Fibroblast of gingiva (primary cell): ENCODE measurements at places on chromosomes 11 and 22.
A peak's percentile ranks its signal among the peaks of the same experiment; 100 is the strongest.

GRCh38 chr22:26646158-26646557 lies 11.2 kb upstream of the MIAT start:
- no peak for DNase-seq

DNA sequence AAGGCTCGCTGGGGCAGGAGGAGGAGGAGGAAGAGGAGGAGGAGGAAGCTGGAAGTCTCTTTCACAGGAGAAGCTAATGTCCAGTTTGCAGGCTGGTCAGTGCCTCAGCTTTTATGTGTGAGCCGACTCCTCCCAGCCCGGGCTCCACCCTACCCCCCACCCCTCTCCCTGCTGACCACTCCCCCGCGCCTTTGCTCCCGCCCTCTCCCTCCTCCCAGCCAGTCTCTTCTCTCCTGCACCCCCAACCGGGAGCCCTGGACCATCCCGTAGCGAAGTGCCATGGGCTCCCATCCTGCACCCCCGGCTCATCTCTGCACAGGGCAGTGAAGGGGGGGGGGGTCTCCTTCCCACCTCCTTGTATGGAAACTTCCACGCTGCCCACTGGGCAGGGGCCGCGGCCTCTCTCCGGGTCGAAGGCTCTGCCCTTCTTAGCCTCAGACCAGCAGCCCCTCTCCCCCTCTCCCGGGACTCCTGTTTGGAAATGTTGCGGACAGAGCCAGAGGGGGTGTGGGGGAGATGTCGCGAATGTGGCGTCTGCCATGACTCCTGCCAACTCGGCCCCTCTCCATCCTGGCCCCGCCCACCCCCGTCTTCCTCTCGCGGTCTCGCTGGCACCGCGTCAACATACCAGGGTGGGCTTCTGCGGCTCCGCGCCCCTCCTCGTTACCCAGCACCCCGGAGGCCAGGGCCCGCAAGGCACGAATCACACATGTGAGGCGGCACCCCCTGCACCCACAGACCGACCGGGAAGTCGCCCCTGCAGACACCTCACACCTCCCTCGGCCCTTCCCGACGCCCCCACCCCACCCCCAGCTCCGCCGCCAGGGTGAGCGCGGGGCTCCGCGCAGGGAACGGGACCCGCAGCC lies 1.8 kb downstream of the IGF2 start:
- peak; percentile 76 for DNase-seq

DNA sequence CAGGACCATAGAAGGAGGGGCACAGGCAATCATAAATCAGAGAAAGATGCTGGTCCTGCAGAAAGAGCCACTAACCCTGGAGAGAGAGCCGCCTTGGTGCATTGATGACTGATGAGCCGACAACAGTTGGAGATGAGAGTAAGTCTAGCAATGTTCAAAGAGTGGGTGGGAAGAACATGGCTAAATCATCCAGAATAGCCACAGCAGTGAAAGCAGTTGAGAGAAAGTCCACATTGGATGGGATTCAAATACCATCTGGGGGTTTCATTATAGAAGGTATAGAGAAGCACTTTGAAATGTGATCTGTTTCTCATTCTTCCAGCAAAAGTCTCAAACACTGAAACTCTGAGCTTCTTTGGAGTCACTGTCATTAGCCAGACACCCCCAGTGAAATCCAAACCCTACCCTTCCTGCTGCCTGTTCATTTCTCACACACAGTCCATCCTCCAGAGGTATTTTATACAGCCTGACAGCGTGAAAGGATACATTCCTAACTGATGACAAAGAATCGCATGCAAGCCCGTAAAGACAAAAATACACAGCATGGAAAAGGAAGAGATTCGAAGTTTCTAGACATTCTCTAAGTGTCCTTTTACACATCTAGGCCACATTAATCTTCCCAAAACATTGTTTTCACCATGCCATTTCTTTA lies 303.1 kb upstream of the MPPED2 start:
- no peak for DNase-seq

DNA sequence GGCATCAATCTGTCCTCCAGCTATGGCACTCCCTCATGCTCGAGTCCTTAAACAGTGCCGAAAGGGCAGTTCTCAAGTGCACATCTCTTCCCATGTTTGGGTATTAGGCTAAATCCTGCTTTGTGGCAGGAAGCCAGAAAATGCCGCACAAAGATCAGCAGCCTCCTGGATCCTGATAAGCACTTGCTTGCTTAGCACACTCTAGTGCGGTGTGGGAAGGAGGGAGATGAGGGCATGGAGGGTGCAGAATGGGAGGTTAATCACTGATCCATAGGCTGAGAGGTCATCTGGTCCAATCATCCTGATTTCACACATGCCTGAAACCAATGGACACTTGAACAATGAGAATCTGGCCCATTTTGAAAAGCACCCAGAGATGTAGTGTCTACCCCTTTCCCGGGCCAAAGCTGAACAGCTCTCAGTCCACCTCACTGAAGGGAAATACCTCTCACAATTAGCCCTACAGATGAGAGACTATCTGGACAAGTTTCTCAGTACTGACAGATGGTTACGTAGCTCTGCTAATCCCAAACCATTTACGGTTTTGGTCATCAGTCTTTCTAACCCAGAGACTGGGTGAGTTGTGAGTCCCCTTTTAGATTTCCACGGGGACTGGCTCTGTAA lies 29.8 kb upstream of the CHRM4 start:
- DNase-seq = no peak

GRCh38 chr22:48155446-48155845 lies 1393.0 kb downstream of the TBC1D22A start:
- no peak for DNase-seq

GRCh38 chr11:68974421-68975194 lies 6.2 kb downstream of the MRGPRD start:
- DNase-seq = no peak

DNA sequence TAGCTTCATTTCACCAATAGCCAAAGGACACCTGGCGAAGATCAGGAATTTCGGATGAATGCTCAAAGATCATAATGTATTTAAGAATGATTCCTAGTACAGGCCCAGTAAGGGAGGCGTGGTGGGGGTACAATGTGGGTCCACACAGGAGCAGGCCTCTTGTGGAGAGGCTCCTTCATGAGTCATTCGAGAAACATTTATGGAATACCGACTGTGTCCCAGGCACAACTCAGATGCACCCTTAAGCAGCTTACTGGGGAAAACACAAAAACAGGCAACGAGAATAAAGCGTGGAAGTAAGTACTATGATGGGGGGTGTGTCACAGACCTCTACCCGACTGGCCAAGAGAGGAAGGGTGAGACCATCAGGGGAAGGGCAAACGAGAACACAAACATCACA lies 44.5 kb downstream of the SMCO4 start:
- no peak for DNase-seq

GRCh38 chr11:121134741-121135312 lies 33.8 kb downstream of the TECTA start:
- DNase-seq = no peak

- no peak for DNase-seq
Observed at GRCh38 chr11:66904561-66904960, 47.7 kb downstream of the LRFN4 start.

- DNase-seq = no peak
Observed at GRCh38 chr11:115117956-115118493, 386.2 kb downstream of the CADM1 start.

DNA sequence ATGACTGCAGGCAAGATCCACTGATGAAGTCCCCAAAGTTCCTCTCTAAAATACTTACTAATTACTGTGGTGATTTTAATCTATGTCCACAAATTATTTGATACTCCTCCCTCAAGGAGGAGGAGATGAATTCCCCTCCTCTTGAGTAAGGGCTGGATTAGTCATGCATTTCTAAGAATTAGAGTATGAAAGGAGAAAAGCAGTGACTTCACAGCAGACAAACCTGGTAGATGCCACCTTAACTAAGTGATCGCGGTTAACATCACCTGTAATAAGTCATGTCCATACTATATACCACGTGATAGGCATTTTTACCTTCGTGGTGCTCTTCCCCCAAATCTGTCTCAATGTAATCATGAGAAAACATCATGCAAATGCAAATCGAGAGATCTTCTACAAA lies 52.0 kb upstream of the TSPAN18 start:
- DNase-seq = no peak

- DNase-seq = peak; percentile 52
Observed at GRCh38 chr11:58513747-58514367, 6.0 kb upstream of the OR5B21 start.

DNA sequence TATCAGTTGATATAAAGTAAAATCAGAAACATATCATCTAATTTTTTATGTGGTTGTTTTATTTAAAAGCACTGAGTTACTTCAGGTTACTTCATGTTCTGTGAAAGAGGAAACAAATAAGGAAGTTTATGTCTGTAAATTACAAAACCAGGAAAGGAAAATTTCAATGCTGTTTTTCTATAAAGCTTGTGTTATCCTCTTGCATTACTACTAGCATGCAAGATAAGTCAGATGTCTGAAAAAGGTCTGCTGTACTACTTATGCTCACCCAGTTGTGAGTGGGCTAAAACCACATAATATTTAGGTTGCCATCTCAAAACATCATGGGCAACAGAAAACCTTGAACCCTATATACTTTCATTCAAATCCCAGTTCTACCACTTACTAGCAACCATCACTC lies 121.5 kb downstream of the ATG16L2 start:
- DNase-seq = no peak

- DNase-seq = no peak
Observed at GRCh38 chr11:3157381-3158130, 7.6 kb downstream of the OSBPL5 start.

DNA sequence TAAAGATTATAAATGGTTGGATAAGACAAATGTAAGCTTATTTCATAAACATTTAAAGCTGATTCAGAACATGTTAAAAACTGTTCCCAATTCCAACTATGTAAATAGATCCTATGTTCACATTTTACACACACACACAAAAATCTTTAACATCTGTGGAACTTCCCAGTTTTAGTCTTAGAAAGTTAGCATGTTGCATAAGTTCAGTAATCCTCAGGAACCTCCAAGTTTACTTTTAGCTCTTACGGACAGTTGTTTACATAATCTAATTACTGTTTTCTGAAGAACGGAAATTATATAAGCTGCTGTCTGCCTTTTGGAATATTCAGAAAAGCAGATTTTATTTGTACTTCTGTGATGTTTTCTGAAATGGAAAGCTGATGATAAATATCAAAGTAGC lies 53.3 kb downstream of the PANX1 start:
- DNase-seq = no peak

DNA sequence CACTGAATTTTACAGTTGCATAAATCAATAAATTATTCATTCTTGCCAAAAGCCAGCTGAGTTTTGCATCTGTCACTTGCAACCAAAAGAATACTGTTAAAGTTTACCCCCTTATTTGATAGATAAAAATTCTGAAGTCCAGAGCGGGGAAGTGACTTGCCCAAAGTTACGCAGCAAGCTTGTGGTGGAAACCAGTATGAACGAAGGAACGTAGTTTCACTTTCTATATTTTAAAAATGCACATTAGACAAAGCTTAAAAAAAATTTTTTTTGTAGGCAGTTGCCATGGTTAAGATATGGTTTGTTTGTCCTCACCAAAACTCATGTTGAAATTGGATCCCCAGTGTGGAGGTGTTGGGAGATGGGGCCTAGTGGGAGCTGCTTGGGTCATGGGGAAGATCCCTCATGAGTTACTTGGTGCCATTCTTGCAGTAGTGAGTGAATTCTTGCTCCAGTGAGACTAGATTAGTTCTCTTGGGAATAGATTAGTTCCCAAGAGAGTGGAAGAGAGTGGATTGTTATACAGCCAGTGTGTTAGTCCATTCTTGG lies 46.3 kb upstream of the SEZ6L start:
- no peak for DNase-seq

DNA sequence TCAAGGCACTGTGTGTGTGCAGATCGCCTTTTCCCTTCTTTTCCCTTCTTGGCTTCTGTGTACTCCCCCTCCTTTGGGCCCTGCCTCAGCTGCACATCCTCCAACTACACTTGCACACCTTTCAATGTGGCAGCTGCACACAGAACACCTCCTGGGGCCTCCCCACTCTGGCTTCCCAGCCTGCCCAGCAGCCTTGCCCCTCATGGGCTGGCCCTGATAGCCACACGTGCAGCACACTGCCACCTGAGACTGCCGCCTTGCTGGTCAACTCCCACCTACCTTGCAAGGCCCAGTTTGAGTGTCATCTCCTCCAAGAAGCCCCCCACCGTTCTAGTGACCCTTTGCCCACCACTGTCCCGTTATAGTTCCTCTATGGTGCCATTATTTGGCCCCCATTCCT lies 77.3 kb upstream of the ARFGAP3 start:
- no peak for DNase-seq

- DNase-seq = peak; percentile 83
Observed at GRCh38 chr11:16791191-16791961, 52.9 kb downstream of the C11orf58 start.

GRCh38 chr11:67584205-67584880 lies 731 bp downstream of the GSTP1 start:
- peak; percentile 67 for DNase-seq

- DNase-seq = peak; percentile 72
Observed at GRCh38 chr11:82867495-82868082, 32.6 kb downstream of the PRCP start.

DNA sequence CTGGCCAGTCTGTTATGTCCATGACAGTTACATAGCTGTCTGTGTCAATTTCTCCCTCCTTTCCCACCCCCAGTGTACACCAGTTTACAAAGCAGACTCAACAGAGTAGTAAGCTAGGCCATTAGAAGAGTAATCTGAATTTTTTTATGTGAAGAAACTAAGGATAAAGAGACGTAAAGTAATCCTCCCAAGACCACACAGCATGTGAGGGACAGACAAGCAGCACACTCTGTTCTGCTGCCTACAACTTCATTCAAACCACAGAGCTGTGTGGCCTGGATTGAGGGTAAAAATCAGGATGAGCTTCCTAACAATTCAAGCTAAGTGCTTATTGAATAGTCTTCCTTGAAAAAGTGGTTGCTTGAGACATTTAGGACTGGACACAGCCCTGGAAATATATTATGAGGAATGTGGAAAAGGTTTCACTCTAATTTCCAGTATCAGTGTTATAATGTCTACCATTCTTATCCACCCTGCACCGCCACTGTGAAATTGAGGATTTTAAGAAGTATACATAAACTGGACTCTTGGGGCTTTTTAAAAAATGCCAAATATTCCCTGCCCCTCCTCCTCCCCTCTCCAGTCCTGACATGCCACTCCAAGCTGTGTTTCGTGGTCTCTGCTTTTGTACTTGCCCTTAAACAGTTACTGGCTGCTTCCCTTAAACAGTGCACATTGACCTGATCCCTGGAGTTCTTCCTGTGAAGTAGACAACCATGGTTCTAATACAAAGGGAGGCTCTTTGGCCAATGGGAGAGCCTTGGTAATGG lies 40.9 kb downstream of the EXT2 start:
- no peak for DNase-seq
